ENCODE measurements at places on chromosomes 4 and X.

GRCh38 chr4:138910914-138911336, 104.7 kb upstream of the NOCT start:
- DNase-seq = peak; percentile 78

DNA sequence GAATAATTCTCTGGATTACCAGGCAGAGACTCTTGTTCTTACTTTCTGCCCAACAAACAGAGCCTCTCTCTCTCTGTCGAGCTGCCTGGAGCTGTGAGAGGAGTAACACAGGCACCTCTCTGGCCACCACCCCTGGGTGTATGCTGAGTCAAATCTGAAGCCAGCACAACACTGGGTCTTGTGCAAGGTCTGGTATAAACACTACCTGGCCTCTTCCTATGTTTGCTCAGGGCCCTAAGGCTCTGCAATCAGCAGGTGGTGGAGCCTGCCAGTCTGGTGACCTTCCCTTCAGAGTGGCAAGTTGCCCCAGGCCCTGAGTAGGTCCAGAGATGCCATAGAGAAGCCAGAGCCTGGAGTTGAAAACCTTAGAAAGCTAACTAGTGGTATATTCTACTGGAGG, 139.9 kb downstream of the CPXCR1 start:
- peak; percentile 17 for DNase-seq

GRCh38 chr4:113026556-113026955, 22.9 kb upstream of the ANK2 start:
- DNase-seq = no peak

DNA sequence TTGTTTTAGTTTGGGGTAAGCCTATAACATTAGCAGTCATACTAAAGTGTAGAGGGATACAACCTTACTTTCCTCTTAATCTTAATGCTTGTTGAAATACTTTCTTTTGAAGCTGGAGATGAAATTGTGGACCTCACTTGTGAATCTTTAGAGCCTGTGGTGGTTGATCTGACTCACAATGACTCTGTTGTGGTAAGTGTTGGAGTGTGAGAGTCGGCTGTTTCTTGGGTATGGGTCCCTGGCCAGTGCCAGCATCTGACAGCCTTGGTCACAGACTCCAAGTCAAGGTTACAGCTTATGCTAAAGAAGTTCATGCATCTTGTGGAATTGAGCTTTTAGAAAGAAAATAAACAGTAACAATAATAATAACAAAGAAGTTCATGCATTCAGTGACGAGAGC, 31.6 kb downstream of the RNF4 start:
- no peak for DNase-seq
